ENCODE measurements at places on chromosomes 12 and 14.

DNA sequence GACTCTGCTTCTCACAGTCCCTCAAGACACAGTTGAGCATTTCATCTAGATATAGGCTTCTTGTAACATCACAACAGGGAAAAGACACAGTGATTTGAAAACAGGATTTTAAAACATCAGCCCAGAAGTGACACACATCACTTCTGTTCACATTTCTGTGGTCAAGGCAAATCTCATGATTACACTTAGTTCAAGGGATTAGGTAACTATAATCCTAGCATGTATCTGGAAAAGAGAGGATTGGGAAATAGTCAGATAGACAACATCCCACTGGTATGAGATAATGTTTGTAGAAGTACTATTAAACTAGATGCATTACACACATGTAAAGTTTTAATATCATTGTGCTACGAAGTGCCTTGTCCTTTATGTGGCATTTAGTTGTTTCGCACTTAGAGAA is 252.6 kb upstream of the PRKD1 start:
- DNase-seq, result no peak

- DNase-seq, result peak; percentile 58
Observed at GRCh38 chr12:22709292-22709691, 84.3 kb downstream of the ETNK1 start.

DNA sequence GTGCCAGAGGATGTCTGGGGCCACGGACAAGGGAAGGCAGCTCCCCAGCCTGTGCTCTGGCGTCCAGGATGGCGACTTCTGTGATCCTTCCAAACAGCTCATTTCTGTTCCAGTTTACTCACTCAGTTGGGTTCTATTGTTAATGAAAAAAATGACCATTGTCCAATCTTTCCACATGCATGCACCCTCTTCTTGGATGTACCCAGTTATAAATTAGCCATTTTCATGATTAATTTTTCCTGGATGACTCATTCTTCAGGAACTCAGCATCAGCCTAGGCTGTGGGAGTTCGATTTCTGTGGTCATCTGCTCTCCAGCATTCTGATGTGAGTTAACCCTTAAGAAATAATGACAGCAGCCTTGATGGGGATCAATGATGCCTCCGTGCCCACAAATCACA is 926.8 kb downstream of the BCL11B start:
- no peak for DNase-seq

GRCh38 chr12:15540469-15540872 is 218.2 kb downstream of the PTPRO start:
- no peak for DNase-seq

- no peak for DNase-seq
Observed at GRCh38 chr14:27040552-27040951, 442.7 kb upstream of the NOVA1 start.

DNA sequence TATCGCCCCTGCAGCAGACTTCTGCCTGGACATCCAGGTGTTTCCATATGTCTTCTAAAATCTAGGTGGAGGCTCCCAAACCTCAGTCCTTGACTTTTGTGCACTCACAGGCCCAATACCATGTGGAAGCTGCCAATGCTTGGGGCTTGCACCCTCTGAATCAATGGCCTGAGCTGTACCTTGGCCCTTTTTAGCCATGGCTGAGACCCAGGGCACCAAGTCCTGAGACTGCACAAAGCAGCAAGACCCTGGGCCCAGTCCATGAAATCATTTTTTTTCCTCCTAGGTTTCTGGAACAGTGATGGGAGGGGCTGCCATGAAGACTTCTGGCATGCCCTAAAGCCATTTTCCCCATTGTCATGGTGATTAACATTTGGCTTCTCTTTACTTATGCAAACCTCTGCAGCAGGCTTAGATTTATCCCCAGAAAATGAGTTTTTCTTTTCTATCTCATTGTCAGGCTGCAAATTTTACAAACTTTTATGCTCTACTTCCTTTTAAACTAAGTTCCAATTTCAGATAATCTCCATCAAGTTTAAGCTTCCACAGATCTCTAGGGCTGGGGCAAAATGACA is 1445.8 kb upstream of the FLRT2 start:
- DNase-seq, result no peak

DNA sequence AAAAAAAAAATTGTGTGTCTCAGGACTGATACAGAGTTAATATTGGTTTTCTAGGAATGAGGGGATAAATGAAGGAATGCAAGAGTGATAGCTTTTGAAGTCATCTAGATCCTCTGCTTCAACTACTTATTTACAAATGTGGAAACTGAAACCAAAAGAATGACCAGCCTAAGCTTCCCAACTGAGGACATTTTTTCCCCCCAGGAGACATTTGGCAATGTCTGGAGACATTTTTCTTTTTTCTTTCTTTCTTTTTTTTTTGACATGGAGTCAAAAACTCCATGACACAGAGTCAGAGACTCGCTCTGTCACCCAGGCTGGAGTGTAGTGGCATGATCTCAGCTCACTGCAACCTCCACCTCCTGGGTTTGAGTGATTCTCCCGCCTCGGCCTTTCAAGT is 15.3 kb downstream of the DLK1 start:
- DNase-seq, result no peak

DNA sequence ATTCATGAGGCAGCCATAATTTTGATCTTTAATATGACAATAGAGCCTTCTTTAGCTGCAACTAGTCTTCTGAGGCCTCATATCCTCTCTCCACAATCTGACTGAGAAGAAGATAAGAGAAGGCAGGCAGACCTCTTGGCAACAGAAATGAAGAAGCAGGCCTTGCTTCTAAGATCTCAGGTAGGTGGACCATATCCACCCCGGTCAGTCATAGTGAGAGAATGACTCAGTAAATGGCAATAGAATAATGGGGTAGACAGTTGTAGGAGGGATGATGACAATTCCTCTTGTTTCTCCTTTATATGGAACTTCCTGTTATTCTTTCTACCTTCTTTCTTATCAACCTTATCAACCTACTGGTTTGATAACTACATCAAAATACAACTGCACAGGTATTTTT is 246.7 kb upstream of the G2E3 start:
- DNase-seq, result peak; percentile 17

DNA sequence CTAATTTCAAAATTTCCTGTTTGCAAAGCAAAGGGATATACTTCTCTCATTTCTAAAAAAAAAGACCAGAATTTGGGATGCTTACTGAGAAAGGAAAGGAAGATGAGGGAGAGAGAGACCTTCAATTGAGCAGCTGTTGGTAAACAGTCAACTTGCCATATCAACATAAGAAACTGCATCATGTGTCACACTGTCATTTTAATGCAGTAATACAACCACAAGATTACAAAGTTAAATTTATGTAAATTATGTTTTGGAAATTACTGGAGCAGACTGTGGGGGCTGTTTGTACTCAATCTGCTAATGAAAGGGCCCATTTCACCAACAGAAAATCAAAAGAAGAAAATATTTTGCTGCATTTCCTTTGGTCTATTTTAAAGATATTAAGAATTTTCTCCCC is 370.4 kb upstream of the TMPO start:
- DNase-seq, result no peak

- DNase-seq, result peak; percentile 32
Observed at GRCh38 chr12:28253161-28253641, 62.9 kb downstream of the CCDC91 start.

DNA sequence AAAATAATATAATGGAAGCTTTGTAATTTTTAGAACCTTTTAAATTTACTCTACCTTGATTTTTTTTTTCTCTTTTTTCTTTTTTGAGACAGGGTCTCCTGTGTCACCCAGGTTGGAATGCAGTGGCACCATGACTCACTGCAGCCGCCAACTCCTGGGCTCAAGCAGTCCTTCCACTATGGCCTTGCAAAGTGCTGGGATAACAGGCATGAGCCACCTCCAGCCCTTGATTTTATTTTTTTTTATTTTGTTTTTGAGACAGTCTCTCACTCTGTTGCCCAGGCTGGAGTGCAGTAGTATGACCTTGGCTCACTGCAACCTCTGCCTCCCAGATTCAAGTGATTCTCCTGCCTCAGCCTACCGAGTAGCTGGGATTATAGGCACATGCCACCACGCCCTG is 65.3 kb upstream of the TRAF3 start:
- no peak for DNase-seq

GRCh38 chr12:38149395-38150073 is 167.0 kb upstream of the ALG10B start:
- no peak for DNase-seq

GRCh38 chr12:109488051-109488665 is 10.7 kb downstream of the UBE3B start:
- DNase-seq, result no peak

DNA sequence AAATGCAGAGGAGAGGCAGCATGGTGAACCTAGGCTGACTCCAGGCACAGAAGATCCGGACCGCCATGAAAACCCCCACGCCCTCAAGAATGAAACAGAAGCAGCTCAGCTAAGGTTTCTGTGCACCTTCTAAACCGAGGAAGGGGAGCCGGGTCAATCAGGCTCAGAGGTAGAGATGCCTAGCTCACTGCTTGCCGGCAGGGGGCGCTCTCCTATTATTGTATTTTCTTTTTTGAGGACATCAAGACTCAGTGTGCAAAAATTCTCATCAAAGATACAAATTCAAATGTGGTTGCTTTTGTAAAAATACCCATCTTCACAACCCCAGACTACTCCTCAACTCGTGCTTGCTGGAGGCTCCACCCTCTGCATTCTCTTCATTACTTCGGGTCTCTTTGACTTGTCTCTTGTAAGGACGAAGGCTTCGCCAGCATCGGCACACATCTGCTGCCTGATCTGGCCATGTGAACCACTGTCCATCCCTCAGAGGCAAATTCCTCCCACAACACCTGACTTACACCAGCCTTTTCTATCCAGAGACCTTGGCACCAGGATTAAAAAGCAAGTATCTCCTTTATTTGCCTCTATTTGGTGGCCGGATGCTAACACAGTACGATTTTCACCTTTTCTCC is 33.4 kb upstream of the RNASE3 start:
- peak; percentile 52 for DNase-seq

DNA sequence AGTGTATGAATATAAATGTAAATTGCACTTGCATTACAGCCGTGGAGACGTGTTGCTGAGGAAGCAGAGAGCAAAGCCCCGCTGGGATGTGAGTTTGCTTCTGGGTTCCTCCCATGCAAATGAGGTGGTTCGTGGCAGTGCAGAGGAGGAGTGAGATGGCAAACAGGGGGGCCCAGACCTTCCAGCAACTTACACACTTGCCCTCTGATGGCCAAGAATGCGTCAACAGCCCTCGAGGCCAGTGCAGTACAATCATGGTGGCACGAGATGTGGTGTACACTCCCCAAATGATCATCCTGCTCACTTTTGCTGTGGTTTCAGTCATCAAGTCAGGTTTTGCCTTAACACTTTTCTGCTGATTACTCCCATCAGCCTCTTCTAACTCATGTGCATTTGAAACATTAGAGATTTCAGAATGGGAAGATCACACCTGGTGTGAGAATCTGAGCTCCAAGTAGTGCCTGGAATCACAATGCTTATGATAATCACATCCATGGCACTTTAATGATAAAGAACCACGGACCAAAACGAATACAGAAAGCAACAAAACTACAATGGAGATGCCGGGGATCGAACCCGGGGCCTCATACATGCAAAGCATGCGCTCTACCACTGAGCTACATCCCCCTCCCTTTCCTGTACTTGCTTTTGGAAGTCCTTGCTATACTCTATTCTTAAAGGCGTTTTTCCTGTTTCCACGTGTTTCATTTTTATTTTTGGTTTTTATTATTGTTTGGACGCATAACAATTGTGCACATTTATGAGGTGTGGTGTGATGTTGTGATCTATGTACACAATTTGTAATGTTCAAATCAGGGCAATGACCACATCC is 7.0 kb upstream of the UBC start:
- DNase-seq, result peak; percentile 69

GRCh38 chr14:99459481-99460100 is 21.1 kb downstream of the SETD3 start:
- no peak for DNase-seq

DNA sequence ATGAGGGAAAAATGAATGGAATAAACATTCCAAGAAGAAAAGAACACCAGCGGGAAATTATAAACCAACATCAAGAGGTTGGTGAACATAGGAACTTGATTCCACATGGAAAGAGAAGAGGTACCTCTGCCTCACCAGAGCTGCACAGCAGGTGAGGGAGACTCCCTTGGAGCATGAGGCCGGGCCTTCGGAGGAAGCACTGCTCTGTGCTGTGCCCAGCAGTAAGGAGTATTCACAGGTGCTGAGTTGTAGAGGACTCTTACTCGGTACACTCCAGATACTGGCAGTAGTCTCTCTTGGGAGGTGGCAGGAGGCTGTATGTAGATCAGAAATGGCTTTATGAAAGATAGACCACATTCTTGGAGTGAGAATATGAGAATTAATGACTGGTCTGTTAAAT is 76.0 kb downstream of the NPAS3 start:
- DNase-seq, result no peak

DNA sequence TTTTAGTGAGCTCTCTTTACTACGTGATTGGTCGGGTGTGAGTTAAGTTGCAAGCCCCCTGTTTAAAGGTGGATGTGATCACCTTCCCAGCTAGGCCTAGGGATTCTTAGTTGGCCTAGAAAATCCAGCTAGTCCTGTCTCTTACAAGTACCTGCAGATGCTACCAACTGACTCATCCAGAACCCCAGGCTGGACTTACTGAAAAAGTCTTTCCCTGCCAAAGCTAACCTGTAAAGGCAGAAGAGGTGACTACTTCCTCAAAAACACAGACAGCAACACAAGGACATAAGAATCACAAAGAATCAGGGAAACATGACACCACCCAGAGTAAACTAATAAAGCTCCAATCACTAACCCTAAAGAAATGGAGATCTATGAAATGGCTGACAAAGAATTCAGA is 39.1 kb upstream of the HIGD1C start:
- DNase-seq, result no peak

DNA sequence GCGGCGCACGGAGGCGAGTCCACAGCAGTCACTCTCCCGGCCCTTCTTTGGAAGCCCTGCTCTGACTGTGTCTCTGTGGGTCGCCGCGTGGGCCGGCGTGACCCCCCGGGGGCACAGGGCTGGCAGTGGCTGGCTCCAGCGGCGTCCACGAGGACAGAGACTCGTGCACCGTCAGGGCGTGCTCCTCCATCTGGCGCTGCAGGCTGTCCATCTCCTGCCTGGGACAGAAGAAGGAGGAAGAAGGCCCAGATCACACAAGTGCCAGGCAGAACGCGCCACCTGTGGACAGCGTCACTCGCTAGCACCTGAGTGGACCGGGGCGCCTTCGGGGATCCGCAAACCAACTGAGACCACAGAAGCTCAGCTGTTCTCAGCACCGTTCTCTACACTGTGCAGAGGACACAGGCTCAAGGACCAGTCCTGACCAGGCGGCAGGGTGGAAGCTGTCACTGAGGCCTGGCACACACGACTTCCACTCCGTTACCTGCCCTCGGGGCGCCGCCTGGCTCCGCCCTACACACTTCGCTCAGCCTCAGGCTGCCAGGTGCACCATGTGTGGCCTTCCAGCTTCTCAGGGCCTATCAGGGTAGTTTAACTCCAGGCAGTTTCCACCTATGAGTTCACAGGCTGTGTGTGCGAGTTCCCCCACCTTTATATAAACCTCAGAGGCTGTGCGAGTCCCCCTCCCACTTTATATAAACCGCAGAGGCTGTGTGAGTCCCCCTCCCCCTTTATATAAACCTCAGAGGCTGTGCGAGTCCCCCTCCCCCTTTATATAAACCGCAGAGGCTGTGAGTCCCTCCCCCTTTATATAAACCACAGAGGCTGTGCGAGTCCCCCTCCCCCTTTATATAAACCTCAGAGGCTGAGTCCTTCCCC is 11.7 kb upstream of the ANKLE2 start:
- DNase-seq, result no peak

Data from GM13977 (cell line).